ENCODE measurements at places on chromosomes 12 and 14.

DNA sequence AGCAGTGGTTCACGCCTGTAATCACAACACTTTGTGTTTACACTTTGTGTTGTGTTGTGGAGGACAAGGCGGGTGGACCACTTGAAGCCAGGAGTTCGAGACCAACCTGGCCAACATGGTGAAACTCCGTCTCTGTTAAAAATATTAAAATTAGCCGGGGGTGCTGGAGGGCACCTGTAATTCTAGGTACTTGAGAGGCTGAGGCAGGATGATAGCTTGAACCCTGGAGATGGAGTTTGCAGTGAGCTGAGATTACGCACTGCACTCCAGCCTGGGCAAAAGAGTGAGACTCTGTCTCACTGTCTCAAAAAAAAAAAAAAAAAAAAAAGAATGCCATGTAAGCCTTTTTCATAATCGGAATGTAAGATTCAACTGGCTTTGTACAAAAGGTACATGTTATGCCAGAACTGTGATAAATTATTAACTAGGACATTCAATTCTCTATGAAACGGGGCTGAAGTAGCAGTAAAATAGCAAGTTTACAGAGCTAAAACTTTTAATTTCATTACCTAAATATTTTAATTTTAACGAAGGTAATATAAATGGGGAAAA is 13.9 kb upstream of the PITPNM2 start:
- DNase-seq = no peak

DNA sequence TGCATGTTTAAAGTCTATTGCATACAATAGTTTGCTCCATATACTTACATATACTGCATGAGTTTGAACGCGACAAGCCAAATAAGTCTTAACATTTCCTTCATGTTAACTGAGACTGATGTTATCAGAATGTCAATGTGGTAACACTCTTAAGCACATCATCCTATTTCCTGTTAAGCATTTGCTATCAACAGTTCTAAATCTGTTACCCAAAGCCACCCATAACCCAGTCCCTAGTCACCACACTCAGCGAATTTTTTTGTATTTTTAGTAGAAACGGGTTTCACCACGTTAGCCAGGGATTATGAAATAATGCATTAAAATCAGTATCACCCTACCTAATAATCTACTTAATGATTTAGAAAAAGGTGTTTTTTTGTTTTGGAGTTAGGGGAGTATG is 39.4 kb downstream of the HNRNPC start:
- peak; percentile 61 for DNase-seq

DNA sequence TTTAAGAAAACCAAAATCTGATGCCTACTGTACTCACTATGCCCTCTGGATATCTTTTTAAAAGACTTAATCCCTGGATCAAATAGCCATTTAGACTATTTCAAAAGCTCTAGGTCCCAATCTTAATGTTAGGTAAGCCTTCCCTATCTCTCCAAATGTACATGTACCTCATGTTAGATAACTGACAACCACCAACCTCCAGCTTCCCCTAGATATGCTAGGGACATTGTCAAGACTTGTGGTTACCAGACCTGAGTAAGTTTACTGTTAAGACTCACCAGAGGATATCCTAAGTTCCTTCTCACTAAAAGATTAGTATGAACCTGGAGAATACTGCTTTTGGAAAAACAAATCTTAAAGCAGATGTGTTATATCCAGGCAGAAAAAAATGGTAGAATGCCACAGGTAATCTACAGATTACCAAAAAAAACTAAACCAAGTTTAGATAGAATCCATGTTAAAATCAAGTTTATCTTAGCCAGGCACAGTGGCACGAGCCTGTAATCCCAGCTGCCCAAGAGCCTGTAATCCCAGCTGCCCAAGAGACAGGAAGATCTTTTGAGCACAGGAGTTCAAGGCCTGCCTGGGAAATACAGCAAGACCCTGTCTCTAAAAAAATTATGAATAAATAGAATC is 9.7 kb downstream of the NAP1L1 start:
- DNase-seq = no peak

GRCh38 chr12:131458931-131459772 is 251.7 kb upstream of the SFSWAP start:
- DNase-seq = no peak

- no peak for DNase-seq
Measured at GRCh38 chr14:93944348-93945069, 17.4 kb downstream of the FAM181A start.

DNA sequence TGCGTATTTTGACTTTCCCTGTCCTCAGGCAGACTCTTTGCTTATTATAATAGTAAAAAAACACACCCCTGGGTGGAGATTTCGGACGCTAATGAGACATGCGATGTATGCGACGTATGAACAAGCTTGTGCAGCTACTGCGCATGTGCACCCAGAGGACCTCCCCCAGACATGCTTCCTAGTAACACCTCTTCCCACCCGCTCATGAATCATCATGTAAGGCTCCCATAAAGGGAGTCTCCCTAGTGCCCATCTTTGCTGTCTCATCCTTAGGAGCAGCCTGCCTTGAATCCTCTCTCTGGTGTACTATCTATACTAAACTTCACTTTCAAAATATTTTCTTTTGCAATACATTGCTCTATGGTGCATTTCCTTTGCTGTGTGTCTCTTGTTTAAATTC is 210.1 kb downstream of the TMEM132D start:
- no peak for DNase-seq
